ENCODE measurements at places on chromosomes 3 and 15.
A peak's percentile ranks its signal among the peaks of the same experiment; 100 is the strongest.

DNA sequence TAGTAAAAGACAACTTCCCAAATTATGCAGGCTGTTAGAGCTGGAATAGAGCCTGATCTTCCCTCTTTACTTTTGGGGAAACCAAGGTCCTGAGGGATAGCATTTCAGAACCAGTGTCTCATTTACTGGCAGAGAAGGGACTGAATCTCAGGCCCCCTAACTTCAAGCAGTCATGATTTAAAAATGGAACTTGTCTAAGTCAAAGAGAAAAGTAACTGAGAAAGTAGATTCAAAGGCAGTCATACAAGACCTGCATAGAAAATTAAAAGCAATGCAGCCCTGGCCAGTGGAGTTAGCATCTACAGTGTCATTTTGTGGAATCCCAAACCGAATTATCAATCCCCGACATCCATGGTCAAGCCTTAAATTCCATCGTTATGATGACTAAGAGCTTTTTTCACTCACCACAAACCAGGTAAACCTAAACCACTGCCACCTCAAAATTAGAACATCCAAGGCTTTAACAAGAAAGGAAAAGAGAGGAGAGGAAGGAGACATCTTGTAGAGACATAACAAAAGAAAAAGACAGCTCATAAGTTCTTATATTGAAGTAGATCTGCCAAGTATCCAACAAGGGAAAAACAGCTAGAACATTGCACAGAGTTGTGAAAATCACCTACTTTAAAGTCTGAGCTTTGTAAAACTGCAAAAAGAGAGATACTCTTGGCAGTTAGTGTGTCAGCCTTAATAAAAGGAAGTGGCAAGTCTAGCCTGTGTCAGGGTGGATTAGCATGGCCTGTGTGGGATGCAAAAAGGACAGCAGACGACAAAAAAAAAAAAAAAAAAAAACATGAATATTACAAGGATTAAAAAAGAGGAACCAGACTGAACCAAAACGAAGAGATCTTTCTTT, 54.1 kb upstream of the CCR2 start:
- ATAC-seq: no peak

DNA sequence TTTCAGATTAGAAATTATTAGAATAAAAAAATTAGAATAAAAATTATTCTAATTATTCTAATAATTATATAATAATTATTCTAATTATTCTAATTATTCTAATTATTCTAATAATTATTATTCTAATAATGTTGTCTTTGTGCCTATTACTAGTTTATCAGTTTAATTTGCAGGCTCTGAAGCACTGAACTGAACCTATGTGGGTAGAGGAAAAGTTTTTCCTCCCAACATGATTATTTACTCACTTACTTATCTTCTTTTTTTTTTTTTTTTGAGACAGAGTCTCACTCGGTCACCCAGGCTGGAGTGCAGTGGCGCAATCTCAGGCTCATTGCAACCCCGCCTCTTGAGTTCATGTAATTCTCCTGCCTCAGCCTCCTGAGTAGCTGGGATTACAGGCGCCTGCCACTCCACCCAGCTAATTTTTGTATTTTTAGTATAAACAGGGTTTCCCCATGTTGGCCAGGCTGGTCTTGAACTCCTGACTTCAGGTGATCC, 39.7 kb upstream of the C15orf39 start:
- ATAC-seq: no peak

DNA sequence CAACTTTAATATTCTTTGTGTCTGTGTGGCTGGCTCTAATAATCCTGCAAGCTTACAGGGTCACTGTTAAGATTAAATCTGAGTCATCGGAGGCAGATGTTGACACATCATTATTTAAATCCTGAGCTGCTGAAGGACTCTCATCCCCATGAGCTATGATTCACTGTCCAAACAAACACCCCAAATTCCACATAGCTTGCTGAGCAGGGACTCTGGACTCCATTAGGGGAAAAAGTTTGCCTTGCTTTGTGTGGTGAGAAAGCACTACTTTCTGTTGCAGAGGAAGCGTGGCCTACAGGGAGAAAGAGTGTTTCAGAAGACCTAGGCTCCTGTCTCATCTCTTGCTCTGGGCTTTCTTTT, 213.7 kb downstream of the PDCD6IP start:
- peak; percentile 89 for ATAC-seq

GRCh38 chr3:33054100-33055092, 42.5 kb downstream of the GLB1 start:
- no peak for ATAC-seq

GRCh38 chr3:102141096-102141927, 292.0 kb downstream of the NFKBIZ start:
- ATAC-seq: peak; percentile 33

Data from SK-N-SH treated with all-trans-retinoic acid at 6 μM for 48 hours (cell line).